Stimulated activated CD4-positive, alpha-beta T cell treated with anti-CD3 and anti-CD28 coated beads, Interleukin-2, amount 100 ng/mL, for 48 hours (primary cell): ENCODE measurements at places on chromosomes 2 and 18.
A peak's percentile ranks its signal among the peaks of the same experiment; 100 is the strongest.

GRCh38 chr2:95386031-95386430 lies 16.5 kb upstream of the FAHD2A start:
- no peak for DNase-seq

GRCh38 chr2:62826141-62826540 lies 120.6 kb downstream of the EHBP1 start:
- no peak for DNase-seq

DNA sequence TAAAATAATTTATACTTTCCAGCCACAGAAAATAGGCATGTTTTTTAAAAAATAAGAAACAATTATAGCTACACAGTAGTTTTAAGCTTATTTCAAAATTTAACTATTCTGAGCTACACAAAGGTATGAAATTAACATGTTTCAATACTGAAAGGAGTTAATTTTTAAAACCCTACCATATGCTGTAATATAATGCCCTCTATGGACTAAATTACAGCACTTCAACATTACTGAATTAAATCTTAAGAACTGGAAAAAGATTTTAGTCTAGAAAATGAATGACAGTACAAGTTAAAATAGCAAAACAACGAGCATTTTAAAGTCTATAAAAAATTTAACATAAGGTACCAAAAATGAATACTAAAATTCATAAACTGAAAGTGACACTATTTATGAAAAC lies 36.3 kb downstream of the RTN4 start:
- no peak for DNase-seq

- DNase-seq: no peak
Measured at GRCh38 chr2:100383306-100383705, 34.2 kb downstream of the CHST10 start.

GRCh38 chr2:10517351-10518043 lies 69.4 kb upstream of the ODC1 start:
- DNase-seq: no peak

- DNase-seq: no peak
Measured at GRCh38 chr2:109537565-109538222, 76.1 kb downstream of the SEPTIN10 start.

DNA sequence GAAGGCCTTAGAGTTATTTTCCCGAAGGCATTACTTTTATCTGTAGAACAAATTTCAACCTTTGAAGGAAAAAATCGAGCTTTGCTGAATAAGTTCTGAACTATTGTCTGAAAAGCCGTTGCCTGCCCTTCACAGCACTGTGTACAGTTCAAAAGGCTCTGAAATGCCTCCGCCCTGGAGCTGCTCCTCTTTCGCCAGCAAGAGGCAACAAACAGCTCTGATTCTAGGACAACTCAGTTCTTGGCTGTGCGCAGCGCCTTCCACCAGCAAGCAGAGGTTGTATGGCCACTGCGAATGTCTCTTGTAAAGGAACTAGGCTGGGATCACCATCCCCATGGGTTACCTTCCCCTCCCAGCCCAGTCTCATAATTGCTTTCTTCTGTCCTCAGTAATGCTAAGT lies 308.5 kb downstream of the GBX2 start:
- no peak for DNase-seq

DNA sequence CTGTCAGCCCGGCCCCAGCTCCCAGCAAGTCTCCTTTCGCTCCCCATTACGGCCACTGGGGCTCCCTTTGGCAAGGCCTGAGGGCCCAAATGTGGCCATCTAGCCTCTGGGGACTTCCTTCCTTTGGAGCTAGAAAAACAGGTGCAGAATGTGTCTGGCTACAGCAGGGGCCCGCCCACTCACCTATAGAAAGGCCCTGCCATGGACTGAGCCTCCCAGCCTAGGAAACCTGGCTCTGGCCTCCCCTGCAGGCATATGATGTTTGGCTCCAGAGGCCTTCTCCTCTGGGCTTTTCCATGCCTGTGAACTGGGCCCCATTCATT lies 55.3 kb upstream of the ALPP start:
- no peak for DNase-seq

- peak; percentile 16 for DNase-seq
Measured at GRCh38 chr18:9334973-9335696, 562 bp downstream of the TWSG1 start.

DNA sequence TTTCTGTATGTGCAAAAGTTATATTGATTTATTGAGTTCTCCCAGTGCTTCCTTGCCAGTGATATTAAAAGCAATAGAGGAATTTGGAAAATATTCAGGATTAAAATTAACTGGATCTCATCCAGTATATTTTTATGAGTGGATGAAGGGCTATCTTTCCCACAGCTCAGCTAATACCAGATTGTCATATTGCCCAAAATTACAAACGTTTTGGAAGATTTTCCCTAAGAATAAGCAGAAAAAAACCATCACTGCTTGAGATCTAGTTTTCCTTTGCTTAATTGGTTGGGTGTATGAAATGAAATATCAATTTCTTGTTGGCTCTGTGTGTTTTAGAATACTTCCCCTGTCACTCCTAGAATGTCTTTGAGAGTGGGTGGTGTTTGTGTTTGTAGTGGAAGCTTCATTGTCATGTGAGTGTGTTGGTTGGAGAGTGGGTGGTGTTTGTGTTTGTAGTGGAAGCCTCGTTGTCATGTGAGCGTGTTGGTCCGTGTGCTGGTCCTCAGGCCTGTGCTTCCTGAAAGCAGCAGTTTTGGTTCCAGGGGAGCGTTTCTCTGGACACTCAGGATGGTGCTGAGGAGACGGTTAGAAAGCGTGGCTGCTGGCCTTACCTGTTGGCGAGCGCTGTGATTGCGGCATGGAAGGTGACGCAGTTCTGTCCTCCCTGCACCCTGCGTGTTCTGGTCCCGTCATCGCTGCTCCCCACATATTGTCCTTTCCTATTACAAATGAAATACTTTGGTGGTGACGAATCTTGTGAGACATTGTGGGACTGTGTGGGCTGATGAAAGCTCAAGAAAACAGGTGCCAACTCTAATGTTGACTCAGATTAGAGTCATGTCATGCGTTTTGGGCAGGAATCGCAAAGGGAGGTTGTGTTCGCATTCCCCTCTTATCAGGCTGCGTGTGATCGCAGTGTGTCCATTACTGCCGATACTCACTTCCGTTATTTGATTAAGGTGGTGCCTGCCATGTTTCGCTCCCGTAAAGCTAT lies 12.4 kb downstream of the ASB1 start:
- DNase-seq: peak; percentile 54

- no peak for DNase-seq
Measured at GRCh38 chr2:31933066-31933465, 77.7 kb downstream of the MEMO1 start.

GRCh38 chr2:222861411-222862105 lies 722 bp downstream of the ACSL3 start:
- peak; percentile 15 for DNase-seq

DNA sequence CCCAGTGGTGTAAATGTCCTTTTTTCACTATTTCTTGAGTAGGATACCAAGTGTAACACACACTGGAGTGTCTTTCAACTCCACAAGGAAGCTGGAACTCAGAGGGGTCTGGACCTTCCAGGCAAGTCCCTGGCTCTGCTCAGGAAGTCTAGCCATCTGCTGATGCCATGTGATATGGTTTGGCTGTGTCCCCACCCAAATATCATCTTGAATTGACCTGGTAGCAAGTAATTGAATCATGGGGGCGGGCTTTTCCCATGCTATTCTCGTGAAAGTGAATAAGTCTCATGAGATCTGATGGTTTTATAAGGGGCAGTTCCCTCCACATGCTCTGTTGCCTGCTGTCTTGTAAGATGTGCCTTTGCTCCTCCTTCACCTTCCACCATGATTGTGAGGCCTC lies 99.4 kb upstream of the CDC42EP3 start:
- DNase-seq: no peak

- peak; percentile 51 for DNase-seq
Measured at GRCh38 chr2:224778474-224778877, 62.3 kb upstream of the CCDC195 start.

GRCh38 chr2:126359494-126359893 lies 296.5 kb upstream of the GYPC start:
- DNase-seq: no peak

DNA sequence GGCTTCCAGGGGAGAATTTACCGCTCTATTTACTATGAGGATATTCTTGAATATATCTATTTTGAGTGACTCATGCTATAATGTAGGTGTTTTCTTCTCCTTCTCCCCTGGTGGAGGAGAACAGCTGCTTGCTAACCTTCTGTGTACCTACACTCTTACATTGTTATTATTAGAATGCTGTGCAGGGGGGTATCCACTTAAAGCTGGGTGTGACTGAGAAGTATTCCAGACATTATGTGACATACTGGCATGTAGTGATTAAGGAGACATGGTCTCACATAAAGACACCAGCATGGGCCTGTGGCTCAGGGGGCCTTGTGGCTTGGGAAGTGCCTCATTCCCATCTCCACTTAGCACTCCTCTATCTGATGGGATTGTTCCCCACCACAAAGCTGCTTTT lies 287.9 kb downstream of the PTPRM start:
- no peak for DNase-seq

GRCh38 chr2:173359231-173359630 lies 4.6 kb downstream of the CDCA7 start:
- DNase-seq: no peak

- no peak for DNase-seq
Measured at GRCh38 chr2:157192445-157193423, 64.8 kb upstream of the GALNT5 start.

DNA sequence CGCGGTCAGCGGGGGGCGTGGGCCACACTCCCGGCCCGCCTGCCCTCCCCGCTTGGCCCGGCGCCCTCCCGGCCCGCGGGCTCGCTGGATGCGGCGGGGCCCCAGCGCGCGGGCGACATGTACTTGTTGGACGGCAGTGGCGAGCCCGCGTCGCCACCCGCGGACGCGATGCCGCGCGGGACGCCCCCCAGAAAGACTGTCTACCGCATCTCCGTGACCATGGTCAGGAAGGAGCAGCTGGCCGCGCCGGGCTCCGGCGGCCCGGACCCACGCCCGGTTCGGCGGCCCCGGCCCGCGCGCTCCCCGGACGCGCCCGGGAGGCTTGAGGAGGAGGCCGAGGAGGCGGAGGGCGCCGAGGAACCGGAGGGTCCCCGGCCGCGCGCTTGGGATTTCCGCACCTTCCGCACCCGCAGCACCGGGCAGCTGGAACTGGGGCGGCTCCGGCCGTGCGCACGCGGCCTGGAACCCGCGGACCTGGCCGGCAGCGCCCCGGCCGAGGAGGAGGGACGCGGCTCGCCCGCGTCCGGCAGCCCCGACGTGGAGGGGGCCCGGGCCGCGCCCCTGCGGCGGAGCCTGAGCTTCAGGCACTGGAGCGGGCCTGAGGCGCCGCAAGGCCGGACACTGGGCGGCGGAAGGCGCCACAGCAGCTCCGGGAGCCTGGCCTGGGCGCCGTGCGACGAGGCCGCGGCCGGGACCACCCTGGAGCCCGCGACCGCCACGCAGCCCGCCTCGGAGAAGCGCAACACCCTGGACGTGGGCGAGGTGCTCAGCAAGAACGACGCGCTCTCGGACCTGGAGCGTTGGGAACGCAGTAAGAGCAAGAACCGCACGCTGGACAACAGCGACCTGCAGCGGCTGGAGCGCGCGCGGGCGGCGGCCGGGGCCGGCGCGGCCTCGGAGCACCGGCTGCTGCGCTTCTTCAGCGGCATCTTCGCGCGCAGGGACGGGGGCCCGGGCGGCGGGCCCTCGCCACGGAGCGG lies 176.4 kb downstream of the AGAP1 start:
- no peak for DNase-seq

GRCh38 chr2:38095996-38096861 lies 20.3 kb upstream of the CYP1B1 start:
- no peak for DNase-seq

DNA sequence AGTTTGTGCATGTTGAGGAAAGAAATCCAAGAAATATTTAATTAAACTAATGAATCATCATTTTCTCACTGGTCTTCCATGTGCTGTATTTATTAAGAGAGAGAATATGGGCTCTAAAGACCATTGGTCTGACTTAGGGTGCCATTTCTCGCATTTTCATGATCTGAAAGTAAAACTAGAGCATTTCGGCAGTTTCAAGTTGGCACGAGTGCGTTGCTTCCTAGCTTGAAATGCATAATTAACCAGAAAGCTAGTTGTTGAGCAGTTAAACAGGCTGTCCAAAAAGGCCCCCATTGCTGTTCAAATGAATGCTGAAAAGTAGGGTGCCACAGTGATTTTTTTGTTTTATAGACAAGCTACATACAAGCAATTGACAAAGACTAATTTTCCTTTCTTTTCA lies 47.4 kb downstream of the SLC8A1 start:
- no peak for DNase-seq

- DNase-seq: no peak
Measured at GRCh38 chr18:59087391-59087790, 52.3 kb upstream of the SEC11C start.
